Thymus (tissue), 14 donors: ENCODE measurements at places on chromosomes 2 and 18. TPM values are rescaled to one million over a fixed set of nuclear protein-coding genes. Genes with fewer than 3 reads are reported as not detected.

The CD207 gene
- 2.6 TPM for polyA plus RNA-seq

The GULP1 gene
- 4.1 TPM for polyA plus RNA-seq

The RNU2-63P gene
- not detected for polyA plus RNA-seq

- no peaks in the 10 kb centered on the region for H3K4me1 ChIP-seq
- no peak overlapping the region for H3K27ac ChIP-seq
- no peak for DNase-seq
- H3K27me3 ChIP-seq: no peaks in the 10 kb centered on the region
- H3K36me3 ChIP-seq: no peaks in the 10 kb centered on the region
These were observed 58.3 kb downstream of the LAMA1 start for GRCh38 chr18:7059276-7059675.

- no peak overlapping the region for H3K4me3 ChIP-seq
- no peak for DNase-seq
- no peaks in the 10 kb centered on the region for H3K27me3 ChIP-seq
- no peaks in the 10 kb centered on the region for H3K4me1 ChIP-seq
- no peak overlapping the region for H3K27ac ChIP-seq
- no peaks in the 10 kb centered on the region for H3K36me3 ChIP-seq
These were observed 396.0 kb downstream of the ERBB4 start for GRCh38 chr2:212142631-212143030.

GRCh38 chr18:35610089-35610488 is 28.5 kb downstream of the GALNT1 start:
- H3K4me1 ChIP-seq: no peaks in the 10 kb centered on the region
- no peak for DNase-seq
